ENCODE measurements at places on chromosomes 7 and 10. TPM values are rescaled to one million over a fixed set of nuclear protein-coding genes. Genes with fewer than 3 reads are reported as not detected.

DNA sequence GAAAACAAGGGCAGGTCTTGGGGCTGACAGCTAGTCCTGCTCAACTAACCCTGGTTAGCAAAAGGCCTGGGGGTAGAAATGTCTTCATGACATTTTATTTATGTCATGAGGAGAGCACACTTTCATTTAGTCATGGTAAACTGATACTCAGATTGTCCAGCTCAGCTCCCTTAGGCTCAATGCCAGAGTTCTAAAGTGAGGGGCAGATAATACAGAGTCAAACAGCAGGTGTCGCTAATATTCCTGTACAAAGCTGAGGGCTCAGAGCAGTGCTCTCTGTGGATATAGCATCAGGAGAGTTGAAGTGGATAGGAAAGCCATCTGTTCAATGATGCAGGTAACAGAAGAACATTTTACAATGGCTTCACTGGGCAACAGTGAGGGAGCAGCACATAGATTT, 26.8 kb upstream of the CALCR start:
- DNase-seq, result no peak

- DNase-seq, result no peak
Measured at GRCh38 chr7:73968487-73968886, 59.5 kb upstream of the ELN start.

- no peak for DNase-seq
Measured at GRCh38 chr10:15461353-15462108, 90.4 kb upstream of the FAM171A1 start.

GRCh38 chr10:62860946-62861345, 44.8 kb upstream of the EGR2 start:
- DNase-seq, result no peak

DNA sequence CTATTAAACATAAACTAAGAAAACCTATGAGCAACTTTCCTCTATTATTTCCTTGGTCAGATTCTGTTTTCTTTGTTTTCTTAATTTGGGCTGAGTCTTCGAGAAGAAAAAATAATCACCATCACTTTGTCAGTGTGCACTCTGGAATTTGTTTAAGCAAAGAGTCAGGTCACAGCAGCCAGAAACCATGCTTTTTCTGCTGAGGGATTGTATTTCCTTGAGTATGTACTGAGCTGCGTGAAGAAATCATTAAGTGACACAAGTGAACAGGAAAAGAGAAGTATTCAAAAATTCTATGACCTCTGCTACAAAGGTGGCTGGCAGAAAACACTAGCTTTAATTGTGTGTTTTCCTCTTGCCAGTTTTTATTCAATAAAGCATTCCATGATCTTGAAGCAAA, 249.6 kb downstream of the VTI1A start:
- no peak for DNase-seq

- DNase-seq, result no peak
Measured at GRCh38 chr7:49770838-49771237, 2.6 kb upstream of the VWC2 start.

- no peak for DNase-seq
Measured at GRCh38 chr7:17132726-17133125, 165.7 kb upstream of the AHR start.

The CADPS2 gene
- total RNA-seq, result 2.2 TPM

DNA sequence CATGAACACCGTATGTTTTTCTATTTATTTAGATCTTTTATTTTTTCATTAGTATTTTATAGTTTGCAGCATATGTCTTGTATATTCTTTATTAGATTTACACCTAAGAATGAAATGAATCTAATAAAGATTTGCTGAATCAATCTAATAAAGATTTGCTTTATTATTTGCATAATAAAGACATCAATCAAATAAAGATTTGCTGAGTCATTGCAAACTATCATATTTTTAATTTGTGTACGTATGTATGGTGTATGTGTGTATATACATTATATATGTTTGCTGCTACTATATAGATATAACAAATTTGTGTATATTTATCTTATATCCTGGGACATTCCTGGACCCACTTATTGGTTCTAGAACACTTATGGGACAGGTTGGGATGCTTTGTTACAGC, 147.5 kb downstream of the PTN start:
- DNase-seq, result no peak
